ENCODE measurements at places on chromosomes 1 and 21. TPM values are rescaled to one million over a fixed set of nuclear protein-coding genes. Genes with fewer than 3 reads are reported as not detected.
A peak's percentile ranks its signal among the peaks of the same experiment; 100 is the strongest.

GRCh38 chr1:31483012-31483946 lies 70.3 kb downstream of the SERINC2 start:
- DNase-seq, result peak; percentile 62
- no peak overlapping the region for H3K27ac ChIP-seq
- H3K4me3 ChIP-seq, result no peak overlapping the region
- H3K4me1 ChIP-seq, result peaks cover 14% of the 10 kb centered on the region
- no peaks in the 10 kb centered on the region for H3K36me3 ChIP-seq
- no peaks in the 10 kb centered on the region for H3K27me3 ChIP-seq

The DPYD gene
- 4.2 TPM for polyA plus RNA-seq

DNA sequence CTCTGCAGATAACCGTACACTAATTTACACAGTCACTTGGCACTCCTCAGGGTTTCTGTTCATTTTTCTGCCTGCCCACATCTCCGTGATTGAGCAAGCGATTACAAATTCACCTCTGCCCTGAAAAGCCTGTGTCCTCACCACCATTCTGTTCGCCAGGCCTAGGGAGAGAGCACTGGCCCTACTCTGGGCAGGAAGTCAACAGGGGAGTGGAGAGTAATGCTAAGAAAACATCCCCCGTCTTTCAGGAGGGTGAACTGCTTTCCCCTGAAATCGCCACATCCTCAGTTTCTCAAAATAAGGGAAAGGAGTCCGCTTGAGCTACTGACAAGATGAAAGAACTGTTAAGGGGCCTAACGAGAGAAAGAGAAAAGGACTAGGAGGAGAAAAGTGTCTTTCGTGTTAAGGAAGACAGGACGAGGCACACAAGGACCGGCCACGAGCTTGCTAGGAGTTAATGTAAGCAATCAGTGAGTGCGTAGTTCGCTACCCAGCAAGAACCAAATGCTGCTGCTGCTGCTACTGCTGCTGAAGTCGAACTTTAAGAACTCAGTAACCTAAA lies 632 bp downstream of the PEX19 start:
- peak overlapping the region; percentile 59 for H3K4me3 ChIP-seq
- no peaks in the 10 kb centered on the region for H3K27me3 ChIP-seq
- H3K27ac ChIP-seq, result peak overlapping the region; percentile 26
- peaks cover 21% of the 10 kb centered on the region for H3K4me1 ChIP-seq
- no peak for DNase-seq
- H3K36me3 ChIP-seq, result peaks cover 41% of the 10 kb centered on the region

DNA sequence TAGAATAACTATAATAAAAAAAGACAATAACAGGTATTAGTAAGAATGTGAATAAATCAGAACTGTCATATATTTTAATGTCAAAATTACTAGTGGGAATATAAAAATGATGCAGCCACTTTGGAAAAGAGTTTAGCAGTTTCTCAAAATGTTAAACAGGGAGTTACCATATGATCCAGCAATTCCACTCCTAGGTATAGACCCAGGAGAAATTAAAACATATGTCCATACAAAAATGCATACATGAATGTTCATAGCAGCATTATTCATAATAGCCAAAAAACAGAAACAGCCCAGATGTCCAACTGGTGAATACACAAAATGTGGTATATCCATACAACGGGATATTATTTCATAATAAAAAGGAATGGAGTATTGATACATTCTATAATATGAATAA lies 71.6 kb downstream of the NVL start:
- H3K27ac ChIP-seq, result no peak overlapping the region
- no peaks in the 10 kb centered on the region for H3K4me1 ChIP-seq
- peaks cover 10% of the 10 kb centered on the region for H3K36me3 ChIP-seq
- H3K4me3 ChIP-seq, result no peak overlapping the region

- no peaks in the 10 kb centered on the region for H3K36me3 ChIP-seq
- H3K4me3 ChIP-seq, result no peak overlapping the region
- H3K27ac ChIP-seq, result no peak overlapping the region
- H3K4me1 ChIP-seq, result peaks cover 3% of the 10 kb centered on the region
- no peaks in the 10 kb centered on the region for H3K27me3 ChIP-seq
Observed at GRCh38 chr1:216222288-216222687, 201.0 kb downstream of the USH2A start.

GRCh38 chr21:35399002-35399530 lies 350.0 kb upstream of the RUNX1 start:
- H3K27ac ChIP-seq, result no peak overlapping the region
- no peaks in the 10 kb centered on the region for H3K4me1 ChIP-seq
- DNase-seq, result no peak
- no peak overlapping the region for H3K4me3 ChIP-seq

GRCh38 chr1:5713101-5714010 lies 278.9 kb downstream of the NPHP4 start:
- no peak overlapping the region for H3K27ac ChIP-seq
- no peaks in the 10 kb centered on the region for H3K36me3 ChIP-seq
- no peak for DNase-seq
- peaks cover 7% of the 10 kb centered on the region for H3K27me3 ChIP-seq
- peak overlapping the region; percentile 51 for H3K4me3 ChIP-seq

DNA sequence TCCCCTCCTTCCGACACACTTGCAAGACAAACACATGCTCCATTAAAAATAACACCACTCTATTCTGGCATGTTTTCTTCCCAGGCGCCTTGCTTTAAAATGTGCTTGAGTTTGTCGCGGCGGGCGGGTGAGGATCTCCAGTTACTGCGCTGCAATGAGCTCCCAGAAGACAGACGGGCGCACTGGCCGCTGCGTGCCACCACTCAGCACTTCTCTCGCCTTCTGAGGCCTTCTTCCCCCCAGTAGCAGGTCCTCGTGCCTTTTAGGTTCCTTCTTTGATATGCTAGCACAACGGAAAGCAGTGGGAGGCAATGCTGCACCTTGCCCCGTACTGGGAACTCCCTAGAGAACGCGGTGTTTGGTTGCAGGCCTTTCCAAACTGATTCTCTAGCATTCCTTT lies 279.5 kb upstream of the NR5A2 start:
- no peaks in the 10 kb centered on the region for H3K4me1 ChIP-seq
- no peak overlapping the region for H3K4me3 ChIP-seq
- DNase-seq, result no peak
- no peaks in the 10 kb centered on the region for H3K27me3 ChIP-seq
- H3K36me3 ChIP-seq, result no peaks in the 10 kb centered on the region

GRCh38 chr1:81671038-81671437 lies 129.7 kb upstream of the ADGRL2 start:
- H3K4me3 ChIP-seq, result no peak overlapping the region
- no peak overlapping the region for H3K27ac ChIP-seq
- no peaks in the 10 kb centered on the region for H3K36me3 ChIP-seq
- no peak for DNase-seq
- no peaks in the 10 kb centered on the region for H3K4me1 ChIP-seq

The BLACAT1 gene
- polyA plus RNA-seq, result not detected

DNA sequence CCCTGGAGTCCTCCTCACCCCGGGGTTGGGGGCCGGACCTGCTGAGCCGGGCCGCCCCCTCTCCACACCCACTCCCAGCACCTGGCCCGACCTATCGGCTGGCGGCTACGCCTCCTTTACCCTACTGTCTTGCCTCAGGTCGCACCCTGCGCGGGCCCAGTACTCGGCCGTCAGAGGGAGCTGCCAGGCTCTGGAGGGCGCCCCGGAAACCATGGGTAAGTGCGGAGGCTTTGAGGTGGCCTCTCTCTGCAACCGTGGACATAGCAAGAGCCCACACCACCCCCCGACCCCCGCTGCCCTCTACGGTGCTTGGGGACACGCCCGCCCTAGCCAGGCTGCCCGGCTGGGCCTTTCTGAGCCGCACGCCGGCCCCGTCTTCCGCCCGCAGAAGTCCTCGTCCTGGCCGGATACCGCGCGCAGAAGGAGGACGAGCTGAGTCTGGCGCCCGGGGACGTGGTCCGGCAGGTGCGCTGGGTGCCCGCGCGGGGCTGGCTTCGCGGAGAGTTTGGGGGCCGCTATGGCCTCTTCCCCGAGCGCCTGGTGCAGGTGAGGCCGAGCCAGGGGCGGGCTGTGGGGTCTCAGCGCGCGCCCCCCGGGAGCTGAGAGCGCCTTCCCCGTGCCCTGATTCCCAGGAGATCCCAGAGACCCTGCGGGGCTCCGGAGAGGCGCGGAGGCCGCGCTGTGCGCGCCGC lies at the start of gene SH3D21:
Gene SH3D21 (plus strand): TSS at position 159 of the 692 bp plus-strand sequence. CDS start 53 bp downstream, at position 212.
- DNase-seq, result peak; percentile 67
- no peaks in the 10 kb centered on the region for H3K27me3 ChIP-seq
- H3K4me1 ChIP-seq, result peaks cover 33% of the 10 kb centered on the region
- no peak within 1 kb of the TSS for H3K27ac ChIP-seq
- peaks cover 31% of the 10 kb centered on the region for H3K36me3 ChIP-seq

The VANGL1 gene
- 0.35 TPM for polyA plus RNA-seq

Data from B cell (primary cell).